T-helper 9 cell (primary cell): ENCODE measurements at places on chromosomes 2 and 18.

DNA sequence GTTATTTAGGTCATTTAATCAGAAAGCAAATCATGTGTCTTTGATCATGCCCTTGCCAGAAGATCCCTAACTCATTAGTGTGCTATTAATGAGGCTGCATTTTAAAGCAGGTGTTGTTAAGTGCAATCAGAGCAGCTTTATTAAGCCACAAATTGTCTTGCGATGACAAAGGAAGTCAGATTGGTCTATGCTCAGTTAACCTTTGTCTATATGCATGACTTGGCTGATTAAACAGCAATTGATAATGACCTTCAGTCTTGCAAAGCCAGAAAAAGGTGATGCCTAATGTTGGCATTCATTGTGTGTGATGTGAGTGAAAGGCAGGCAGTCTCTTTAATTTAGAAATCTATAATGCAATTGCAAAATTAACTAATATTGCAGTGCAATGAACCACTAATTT, 166.9 kb downstream of the RND3 start:
- no peak for DNase-seq

DNA sequence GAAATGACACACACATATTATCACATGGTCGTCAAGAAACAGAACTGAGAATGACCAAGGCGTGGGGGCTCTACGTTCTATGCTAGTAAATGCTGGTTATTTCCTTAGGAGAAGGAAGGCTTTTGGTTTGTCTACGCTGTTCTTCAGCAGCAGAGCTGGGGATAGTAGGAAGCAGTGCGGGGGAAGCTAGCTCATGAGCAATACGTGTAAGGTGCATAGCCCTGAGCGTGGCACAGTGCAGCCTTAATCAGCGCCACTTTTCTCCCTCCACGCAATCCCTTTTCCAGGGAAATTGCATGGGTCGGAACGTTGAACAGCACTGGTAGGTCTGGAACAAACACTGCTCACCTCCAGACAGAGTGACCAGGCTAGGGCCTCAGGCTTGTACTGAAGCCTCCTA, 199.6 kb upstream of the FBXO11 start:
- DNase-seq, result no peak

GRCh38 chr18:31500051-31500688, 2.2 kb downstream of the DSG2 start:
- DNase-seq, result no peak

GRCh38 chr2:127379712-127380355, 7.9 kb downstream of the MAP3K2 start:
- no peak for DNase-seq

DNA sequence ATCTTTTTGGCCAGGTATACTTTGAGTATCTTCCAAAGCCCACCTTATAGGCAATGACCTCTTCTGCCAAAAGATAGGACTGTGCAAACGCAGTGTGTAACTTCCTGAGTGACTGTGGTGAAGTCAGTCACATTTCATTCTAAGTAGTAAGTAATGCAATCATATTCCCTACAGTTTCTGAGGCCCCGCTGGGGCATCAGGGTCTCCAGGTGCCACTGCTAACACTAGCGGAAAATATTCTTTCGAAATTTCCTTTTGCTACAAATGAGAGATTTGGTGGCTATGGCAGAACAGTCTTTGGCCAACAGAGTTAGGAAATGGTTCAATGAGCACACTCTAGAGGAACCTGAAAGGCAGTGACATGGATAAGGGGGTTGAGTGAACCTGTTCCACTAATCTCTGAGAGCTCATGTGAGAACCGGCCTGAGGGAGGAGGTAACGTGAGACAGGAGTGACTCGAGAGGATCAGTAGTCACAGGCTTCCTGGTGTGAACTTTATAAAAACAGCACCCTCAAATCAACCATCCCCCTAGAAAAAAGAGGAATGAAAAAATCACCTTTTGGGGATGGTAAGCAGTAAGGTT, 102.6 kb upstream of the LPIN2 start:
- no peak for DNase-seq

GRCh38 chr18:35050028-35050546, 8.9 kb downstream of the MAPRE2 start:
- DNase-seq, result no peak
